ENCODE measurements at places on chromosomes 3 and 15.

DNA sequence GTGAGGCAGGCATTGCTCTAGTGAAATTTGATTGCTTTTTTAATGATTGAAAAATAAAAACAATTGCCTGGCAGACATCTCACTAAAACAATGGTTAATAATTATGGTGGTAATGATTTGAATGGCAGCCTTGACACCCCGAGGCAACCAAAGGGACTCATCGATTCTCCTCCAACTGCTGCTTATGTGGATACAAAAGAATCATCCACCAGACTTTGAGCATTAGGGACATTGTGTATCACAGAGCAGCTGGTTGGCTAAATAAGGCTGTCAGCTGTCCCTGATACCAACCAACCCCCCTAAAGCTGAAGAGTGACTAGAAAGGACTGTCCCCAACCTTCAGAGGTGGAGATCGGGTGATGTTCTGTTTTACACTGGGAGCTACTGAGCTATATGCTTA, 1.7 kb upstream of the CD47 start:
- no peak for DNase-seq

GRCh38 chr3:129611812-129612533, 5.5 kb upstream of the PLXND1 start:
- no peak for DNase-seq

DNA sequence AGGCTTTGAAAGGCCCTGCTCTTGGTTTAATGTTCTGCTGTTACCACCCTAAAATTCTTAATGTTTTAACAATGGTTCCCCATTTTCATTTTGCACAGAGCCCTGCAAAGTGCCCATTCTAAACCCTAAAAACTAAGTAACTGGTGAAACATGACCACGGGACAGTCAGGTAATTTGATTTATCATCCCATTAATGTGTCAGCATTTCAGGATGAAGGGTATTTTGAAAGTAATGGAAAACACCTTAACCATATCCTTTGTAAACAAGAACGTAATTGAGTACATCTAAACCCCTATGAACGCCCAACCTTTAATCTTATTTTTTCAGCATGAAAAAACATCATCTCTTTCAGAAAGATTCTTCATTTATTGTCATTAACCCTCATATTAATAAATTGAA, 164.9 kb upstream of the IL12A start:
- DNase-seq: no peak

GRCh38 chr15:29988701-29989100, 94.1 kb upstream of the GOLGA8J start:
- no peak for DNase-seq

DNA sequence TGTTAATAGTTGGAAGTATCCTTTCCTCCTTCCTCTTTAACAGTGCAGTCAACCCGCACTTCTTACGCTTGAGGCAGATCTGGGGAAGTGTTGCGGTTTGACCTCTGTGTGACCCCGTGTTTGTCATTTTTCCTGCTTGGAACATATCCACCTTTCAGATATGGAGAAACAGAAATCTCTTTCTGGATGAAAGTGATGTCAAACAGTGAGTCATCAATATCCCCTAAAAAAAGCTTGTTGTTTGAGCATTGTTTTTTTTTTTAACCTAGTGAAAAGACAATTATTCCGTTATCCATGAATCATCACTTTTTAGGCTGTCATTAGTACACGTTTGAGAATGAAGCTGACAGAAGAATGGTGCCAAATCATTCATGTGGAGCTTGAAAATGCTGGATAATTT, 293.7 kb downstream of the ARPP21 start:
- no peak for DNase-seq

DNA sequence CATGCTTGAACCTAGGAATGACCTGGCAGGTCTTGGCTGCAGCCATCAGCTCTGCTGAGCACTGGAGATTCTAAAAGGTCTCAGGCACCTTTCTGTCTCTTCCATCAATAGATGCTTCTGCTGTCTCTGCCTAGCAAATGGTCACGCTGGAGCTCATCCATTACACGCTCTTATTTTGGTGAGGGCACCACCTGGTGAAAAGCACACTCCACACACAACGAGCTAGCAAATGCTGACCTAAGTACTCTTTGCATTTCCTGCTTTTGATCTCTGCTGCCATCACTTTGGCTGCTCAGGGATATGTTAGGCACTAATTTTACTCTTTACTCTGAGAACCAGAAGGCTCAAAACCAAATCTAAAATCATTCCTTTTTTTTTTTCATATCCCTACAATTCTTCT, 91.3 kb downstream of the RAB11A start:
- no peak for DNase-seq

DNA sequence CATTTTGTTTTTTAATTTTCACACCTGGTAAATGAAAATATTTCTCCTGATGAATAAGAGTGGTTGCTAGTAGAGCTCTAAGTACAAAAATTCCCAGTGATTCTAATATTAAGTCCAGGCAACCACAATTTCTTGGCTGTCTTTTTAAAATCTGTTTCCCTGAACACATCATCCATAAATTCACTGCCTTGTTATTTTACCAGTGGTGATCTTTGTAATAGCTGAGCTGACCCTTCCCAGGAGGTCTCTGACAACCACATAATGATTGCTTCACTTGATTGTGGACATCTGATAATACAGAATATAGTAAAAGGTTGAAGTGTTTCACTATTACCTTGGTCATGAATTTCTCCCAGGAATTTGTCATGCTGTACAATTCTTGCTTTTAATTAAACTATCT, 13.9 kb upstream of the TOP2B start:
- no peak for DNase-seq

DNA sequence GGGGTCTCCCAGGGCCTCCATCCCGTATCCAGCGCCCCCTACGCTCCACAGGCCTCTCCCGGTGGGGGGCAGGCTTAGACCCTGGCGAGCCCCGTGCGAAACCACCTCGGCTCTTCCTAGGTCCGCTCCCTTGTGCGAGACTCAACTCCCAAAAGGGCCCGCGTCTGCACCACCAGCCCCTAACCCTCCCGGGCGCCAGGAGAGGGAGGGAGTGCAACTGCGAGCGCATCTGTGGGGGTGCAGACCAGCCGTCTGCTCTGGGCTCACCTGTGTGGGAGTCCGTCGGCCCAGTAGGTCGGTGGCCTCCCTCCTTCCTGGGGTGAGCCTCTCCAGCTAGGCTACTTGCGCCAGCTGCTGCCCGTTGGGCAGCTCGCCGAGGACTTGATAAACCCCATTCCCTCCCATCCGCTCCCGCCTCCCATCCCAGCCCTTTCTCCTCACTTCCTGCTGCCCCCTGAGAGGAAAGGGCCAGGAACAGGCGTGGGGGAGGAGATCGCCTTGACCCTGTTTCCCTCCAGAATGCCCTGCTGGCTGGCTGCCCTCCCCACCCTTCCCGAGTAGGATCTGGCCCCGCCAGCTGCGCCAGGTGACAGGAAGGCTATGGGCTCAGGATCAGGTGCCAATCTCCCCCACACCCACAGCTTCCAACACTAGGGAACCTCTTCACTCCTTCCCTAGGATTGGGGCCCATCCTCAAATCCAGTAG, at the start of gene HYAL2:
TSS of gene HYAL2 (minus strand) at position 360 of the 706 bp plus-strand sequence. CDS start 2,256 bp downstream, outside the sequence.
- DNase-seq: no peak

DNA sequence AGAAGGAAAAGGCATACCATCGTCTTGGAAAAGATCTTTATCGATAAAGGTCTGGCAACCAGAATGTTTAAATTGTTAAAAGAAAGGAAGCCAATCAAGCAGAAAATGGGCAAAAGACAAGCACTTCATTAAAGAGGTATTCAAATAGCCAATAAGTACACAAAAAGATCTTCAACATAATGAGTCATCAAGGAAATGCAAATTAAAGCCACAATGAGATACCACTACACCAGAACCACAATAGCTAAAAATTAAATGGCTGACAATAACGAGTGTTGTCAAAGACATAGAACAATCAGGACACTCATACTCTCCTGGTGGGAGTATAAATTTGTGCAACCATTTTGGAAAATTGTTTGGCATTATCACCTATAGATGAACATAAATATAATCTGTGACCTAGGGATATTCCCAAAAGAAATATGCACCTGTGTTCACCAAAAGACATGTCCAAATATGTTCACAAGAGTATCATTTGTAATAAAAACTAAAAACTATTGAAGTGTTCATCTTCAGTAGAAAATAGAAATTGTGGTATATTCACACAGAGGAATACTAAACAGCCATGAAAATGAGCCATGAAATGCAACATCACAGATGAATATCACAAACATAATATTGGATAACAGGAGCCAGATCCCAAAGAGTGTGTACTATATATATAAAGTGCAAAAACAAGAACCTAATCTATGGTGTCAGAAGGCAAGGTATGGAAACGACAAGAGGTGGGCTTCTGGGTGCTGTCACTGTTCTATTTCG, 14.4 kb upstream of the BTBD1 start:
- no peak for DNase-seq

GRCh38 chr3:52167240-52167639, 13.0 kb upstream of the POC1A start:
- DNase-seq: no peak

DNA sequence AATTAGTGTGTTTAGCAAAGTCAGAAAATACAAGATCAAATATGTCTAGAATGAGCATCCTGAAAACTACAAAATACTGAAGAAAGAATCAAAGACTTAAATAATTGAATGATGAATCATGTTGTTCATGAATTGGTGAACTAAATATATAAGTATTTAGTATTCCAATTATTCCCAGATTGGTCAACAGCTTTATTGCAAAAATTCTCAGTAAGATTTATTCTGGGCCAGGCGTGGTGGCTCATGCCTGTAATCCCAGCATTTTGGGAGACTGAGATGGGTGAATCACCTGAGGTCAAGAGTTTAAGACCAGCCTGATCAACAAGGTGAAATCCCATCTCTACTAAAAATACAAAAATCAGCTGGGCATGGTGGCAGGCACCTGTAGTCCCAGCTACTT, 250.0 kb upstream of the NECTIN3 start:
- DNase-seq: no peak

GRCh38 chr15:93372208-93372864, 283.3 kb upstream of the RGMA start:
- DNase-seq: no peak

GRCh38 chr15:80536231-80536630, 132.0 kb downstream of the ARNT2 start:
- no peak for DNase-seq

DNA sequence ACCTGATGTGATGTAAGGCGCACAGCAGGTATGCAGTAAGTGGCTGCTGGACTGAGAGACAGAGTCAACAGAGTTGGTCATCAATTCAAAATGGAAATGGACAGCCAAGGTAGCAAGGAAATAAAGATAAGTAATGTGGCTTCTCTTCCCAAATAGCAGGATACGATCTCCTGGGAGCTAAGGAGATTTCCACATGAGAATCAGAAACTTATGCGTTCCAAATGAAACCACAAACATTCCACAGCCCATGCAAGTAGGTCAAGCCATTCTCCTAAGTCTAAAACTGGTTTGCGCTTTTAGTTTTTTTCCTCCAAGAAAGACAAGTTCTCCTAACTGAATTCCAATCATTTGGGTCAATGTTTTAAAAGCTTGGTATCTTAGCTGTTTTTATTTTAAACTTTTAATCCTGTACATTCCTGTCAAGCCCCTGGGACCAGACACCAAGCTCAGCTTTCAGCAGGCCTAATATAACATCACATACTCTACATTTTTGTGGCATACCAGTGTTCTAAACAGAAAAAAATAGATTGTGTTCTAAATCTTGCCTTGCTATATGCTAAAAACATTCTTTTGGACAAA, 73.7 kb upstream of the TSPAN3 start:
- DNase-seq: no peak

GRCh38 chr3:177679568-177680471, 482.5 kb upstream of the TBL1XR1 start:
- DNase-seq: peak; percentile 84

GRCh38 chr15:47517737-47518136, 199.6 kb upstream of the SEMA6D start:
- no peak for DNase-seq

- DNase-seq: no peak
Measured at GRCh38 chr3:128402319-128402718, 64.4 kb downstream of the DNAJB8 start.

DNA sequence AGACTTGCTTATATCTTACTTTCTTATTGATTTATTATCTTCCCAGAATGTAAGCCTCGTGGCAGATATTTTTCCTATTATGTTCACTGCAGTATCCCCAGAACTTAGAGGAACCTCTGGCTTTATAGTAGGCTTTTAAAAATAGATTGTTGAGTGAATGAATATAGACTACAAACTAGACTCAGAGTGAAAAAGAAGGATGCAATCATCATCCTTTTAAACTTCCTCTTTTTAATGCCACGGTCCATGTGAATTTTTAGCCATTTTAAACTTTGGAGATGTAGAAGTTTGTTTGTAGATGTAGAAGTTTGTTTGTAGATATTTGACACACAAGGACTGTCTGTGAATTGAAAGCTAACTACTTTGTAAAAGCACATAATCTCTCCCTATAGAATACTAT, 7.2 kb upstream of the P2RY12 start:
- no peak for DNase-seq

- no peak for DNase-seq
Measured at GRCh38 chr3:16545413-16546185, 32.1 kb upstream of the RFTN1 start.

- no peak for DNase-seq
Measured at GRCh38 chr15:100672959-100673358, 70.6 kb downstream of the ASB7 start.

- DNase-seq: no peak
Measured at GRCh38 chr3:194691481-194692283, 6.0 kb downstream of the FAM43A start.

DNA sequence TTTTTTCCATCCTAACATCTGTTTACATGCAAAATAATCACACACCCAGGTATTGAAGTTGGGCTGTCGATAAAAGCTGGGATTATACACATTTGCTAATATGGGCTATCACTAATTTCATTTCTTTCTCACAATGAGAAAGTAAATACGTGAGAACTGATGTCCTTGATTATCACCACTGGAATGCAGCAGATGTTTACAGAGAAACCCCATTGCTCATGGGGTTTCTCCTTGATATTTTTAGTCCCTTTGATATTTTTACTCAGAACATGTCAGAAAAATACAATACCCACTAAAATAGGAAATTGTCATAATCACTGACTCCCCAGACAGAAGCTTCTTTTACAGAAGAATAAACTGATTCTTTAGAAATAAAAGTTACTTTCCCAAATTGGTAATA, 535.1 kb upstream of the CCDC54 start:
- DNase-seq: no peak

DNA sequence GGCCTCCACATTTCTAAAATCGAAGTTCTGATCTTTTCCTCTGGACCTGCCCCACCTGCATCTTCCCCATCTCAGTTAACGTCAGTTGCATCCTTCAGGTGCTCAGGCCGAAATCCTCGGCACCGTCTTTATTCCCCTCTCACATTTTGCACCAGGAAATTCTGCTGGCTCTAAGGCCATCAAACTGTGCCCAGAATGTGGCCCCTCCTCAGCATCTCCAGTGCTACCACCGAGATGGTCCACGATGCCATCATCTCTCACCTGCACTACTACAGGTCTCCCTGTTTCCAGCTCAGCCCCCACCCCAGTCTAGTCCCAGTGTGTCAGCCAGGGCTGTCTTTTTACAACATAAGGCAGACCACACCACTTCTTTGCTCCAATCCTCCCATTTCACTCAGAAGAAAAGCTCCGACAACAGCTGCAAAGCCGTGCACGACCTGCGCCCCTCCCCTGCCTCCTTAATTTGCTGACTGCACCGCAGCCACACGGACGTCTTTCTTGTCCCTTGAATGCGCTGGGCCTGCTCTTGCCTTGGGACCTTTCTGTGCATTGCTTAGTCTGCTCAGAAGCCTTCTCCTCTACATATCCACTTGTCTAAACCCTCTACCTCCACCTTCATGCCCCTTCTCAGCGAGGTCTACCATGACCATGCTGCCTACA, 14.4 kb downstream of the MUC20 start:
- no peak for DNase-seq
